ENCODE measurements at places on chromosomes 7 and 10. TPM values are rescaled to one million over a fixed set of nuclear protein-coding genes. Genes with fewer than 3 reads are reported as not detected.

Gene PNLIPRP2
- 11.9 TPM for polyA plus RNA-seq

Gene NPSR1
- polyA plus RNA-seq, result 0.16 TPM

Gene PDE6C
- polyA plus RNA-seq, result 0.55 TPM

Gene SPDYE1
- 0.72 TPM for polyA plus RNA-seq

Gene IGFBP1
- polyA plus RNA-seq, result 0.12 TPM

Gene ABCB1
- 7.0 TPM for polyA plus RNA-seq

Gene AP5Z1
- polyA plus RNA-seq, result 33.4 TPM

Gene NUTM2A
- polyA plus RNA-seq, result 1.3 TPM

Gene IDI2
- not detected for polyA plus RNA-seq

Gene ANXA8L1
- polyA plus RNA-seq, result 7.9 TPM

Gene NANOS1
- polyA plus RNA-seq, result 1.9 TPM

Gene HOXA13
- not detected for polyA plus RNA-seq

Gene C7orf33
- polyA plus RNA-seq, result not detected

Gene NUP205
- polyA plus RNA-seq, result 41.0 TPM

Gene PLAC9
- polyA plus RNA-seq, result 17.8 TPM

Gene ELAPOR2
- 8.2 TPM for polyA plus RNA-seq

Gene GRID2IP
- 0.88 TPM for polyA plus RNA-seq

Gene SEMA3E
- polyA plus RNA-seq, result 0.82 TPM

Gene MEOX2
- 3.3 TPM for polyA plus RNA-seq

Data from large intestine (tissue), 12 donors.